ENCODE measurements at places on chromosomes 3 and 15.

DNA sequence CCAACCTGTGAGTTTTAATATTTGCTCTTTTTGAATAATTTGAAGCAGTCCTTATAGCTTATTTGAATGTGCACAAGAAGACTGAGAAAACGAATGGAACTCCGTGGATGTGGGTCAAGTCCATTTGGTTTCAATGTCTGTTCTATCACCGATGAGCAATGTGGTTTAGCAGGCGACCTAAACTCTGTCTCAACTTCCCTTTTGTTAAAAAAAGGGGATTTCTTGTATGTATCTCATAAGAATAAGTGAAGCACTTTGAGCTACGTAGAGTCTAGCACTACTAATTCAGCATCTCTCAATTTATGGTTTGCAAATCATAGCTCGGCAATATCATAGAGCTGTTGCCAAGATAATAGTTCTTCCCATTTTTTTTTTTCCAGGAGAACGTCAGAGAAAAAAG, 4.6 kb upstream of the SKIL start:
- no peak for DNase-seq

- no peak for DNase-seq
These were observed 6.3 kb downstream of the THOC7 start for GRCh38 chr3:63857311-63857710.

- peak; percentile 30 for DNase-seq
These were observed 127.0 kb downstream of the LIPC start for GRCh38 chr15:58558777-58559176.

GRCh38 chr3:7779331-7779730, 722.3 kb upstream of the LMCD1 start:
- DNase-seq, result no peak

DNA sequence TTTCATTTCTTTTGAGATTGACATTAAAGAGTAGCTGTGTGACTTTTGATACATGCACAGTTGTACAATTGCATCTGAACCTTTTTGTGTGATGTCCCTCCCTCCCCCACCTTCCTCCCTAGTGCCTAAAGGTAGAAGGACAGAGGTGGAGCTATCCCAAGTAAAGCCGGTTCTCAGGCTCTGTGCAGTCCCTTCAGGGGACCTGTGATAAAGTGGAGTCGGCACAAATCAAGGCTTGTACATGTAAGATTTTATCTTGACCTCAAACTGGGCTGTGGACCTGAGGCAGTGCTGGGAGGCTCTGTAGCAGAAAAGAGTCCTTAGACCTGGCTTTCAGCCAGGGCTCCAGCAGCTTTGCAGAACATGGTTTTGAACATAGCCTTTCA, 55.5 kb upstream of the CMTM7 start:
- no peak for DNase-seq

- DNase-seq, result no peak
These were observed 38.1 kb downstream of the TMEM212 start for GRCh38 chr3:171881251-171881650.

DNA sequence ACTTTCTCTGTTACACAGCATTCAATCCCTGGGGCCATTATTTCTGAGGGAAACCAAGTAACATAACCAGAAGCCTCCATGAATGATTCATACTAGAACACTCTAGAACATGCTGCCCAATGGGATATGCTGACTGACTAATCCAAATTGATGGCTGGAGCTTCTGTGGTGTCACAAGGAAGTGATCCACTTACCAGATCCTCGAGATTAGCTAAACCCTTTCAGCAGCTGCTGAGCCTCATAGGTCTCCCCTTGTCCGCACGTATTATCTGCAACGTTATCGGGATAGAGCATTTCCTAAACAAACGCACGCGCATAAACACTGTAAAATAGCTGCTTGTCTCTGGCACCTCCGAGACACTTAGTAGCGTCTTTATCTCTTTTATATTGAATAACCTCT, 61.2 kb upstream of the PROK2 start:
- DNase-seq, result no peak

DNA sequence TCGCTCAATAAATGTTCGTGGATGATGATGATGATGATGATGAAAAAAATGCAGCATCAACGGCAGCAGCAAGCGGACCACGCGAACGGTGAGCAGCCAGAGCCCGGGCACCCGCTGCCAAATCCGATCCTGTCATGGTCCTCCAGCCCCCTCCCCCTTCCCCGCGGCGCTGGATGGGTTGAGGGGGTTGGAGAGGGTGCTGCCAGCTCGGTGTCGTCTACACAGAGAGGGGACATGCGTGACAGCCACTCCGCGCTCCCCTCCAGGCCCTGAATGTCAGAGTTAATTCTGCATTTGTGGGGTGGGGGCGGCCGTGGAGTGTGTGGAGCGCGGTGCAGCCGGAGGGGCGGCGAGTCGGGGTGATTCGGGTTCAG, 722 bp downstream of the CACNA1D start:
- DNase-seq, result no peak

DNA sequence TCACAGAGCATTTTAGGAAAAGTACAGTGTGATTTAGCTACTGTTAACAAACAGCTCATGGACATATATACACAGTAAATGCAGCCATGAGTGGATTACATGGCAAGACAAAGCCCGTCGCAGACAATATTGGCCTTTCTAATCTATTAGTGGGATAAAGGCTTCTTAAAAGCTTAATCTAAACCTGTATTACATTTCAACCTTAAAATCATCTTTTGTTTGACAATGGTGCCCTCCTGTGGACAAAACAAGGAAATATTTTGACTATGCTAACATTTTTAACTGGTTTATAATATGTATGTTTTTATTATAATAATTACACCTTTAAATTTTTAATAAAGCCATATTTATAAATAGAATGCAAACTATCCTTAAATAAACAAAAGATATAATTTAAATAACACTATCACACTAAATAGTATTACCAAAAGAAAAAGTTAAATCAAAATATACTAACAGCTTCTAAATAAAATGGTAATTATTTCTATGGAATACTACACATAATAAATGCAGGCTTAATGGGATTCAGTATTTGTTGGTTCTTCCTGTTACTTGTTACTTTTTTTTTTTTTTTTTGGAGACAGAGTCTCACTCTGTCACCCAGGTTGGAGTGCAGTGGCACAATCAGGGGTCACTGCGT, 38.6 kb downstream of the TAFA4 start:
- peak; percentile 68 for DNase-seq

DNA sequence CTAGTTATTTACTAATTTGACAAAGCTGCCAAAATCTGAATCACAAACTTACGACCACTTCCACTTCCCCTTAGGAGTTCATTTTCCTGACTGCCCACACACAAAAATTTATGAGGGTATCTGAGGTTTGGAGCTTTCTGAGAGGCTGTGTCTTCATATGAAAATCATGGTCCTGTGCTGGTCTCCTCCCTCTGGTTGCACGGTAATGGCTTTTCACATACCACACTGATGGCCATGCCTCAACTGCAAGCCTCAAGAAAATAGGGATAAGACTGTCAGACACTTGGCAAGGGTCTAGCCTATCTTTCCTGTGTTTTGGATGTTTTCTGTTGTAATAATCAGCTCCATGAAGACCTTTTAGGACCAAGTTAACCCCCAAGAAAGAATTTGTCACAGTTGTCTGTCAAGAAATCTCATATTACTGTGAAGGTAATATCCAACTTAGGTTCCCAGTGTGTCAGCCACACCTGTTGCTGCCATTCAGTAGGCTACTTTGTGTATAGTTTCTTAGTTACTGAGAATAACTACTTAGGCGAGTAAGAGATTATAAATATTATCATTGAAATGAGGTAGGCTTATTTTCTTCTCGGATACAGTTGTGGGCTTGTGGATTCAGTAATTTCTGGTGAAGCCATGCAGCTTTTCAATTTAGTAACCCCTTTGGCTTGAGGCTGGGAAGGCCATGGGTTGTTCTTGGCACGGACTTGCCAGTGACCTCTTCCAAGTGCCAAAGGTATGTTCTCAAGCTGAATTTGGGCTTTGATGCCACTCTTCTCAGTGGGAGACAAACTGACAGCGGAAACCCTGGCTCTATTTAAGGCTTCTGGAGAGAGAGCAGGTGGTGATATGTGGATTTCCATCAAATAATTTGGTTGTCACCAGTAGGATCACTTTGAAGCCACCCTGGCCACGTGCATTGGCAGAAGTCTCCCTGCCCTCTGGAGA, 101.1 kb downstream of the RYR3 start:
- DNase-seq, result no peak

DNA sequence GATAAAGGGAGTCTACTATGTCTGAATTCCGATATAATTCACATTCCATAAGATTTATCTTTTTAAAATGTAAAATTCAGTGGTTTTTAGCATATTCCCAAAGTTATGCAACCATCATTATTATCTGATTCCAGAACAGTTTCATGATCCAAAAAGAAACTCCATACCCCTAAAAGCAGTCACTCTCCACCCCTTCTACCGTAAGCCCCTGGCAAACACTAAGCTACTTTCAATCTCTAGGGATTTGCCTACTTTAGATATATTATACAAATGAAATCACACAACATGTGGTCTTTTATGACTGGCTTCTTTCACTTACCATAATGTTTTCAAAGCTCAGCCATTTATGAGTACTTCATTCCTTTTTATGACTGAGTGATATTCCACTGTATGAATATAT, 65.6 kb downstream of the TMEM212 start:
- peak; percentile 65 for DNase-seq
